ENCODE measurements at places on chromosomes 13 and 19.

DNA sequence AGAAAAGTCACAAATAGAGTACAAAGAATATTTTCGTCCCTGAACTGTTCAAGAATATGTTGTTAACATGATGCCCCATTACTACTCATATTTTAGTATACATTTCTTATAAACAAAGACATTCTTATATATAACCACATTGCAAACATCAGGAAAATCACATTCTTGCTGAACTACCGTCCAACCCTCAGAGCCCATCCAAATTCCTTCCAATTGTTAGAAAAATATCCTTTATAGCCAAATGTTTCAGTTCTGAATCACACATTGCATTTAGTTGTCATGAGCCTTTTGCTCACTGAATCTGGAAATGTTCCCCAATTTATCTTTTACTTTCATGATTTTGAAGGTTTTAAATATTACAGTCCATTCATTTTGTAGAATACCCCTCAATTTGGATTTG lies 467.8 kb upstream of the ARGLU1 start:
- DNase-seq, result no peak

DNA sequence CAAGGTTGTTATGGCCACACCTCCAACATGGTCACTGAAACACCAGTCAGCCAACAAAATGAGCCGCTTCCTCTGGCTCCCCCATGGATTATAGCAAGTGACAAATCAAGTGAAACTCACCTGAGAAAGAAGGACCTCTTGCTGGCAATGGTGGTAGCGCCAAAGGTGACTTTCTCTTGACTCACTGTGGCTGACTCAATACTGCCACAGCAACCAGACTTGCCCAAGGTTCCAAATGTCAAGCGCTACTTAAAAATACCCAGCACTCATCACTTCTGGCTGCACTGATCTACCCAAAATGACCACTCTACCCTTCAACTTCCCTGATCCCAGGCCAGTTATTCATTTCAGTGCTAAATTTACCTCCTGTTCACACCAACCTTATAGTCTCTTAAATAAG lies 495.5 kb downstream of the FOXO1 start:
- DNase-seq, result no peak

GRCh38 chr13:21232599-21232998 lies 56.1 kb downstream of the MRPL57 start:
- DNase-seq, result no peak

DNA sequence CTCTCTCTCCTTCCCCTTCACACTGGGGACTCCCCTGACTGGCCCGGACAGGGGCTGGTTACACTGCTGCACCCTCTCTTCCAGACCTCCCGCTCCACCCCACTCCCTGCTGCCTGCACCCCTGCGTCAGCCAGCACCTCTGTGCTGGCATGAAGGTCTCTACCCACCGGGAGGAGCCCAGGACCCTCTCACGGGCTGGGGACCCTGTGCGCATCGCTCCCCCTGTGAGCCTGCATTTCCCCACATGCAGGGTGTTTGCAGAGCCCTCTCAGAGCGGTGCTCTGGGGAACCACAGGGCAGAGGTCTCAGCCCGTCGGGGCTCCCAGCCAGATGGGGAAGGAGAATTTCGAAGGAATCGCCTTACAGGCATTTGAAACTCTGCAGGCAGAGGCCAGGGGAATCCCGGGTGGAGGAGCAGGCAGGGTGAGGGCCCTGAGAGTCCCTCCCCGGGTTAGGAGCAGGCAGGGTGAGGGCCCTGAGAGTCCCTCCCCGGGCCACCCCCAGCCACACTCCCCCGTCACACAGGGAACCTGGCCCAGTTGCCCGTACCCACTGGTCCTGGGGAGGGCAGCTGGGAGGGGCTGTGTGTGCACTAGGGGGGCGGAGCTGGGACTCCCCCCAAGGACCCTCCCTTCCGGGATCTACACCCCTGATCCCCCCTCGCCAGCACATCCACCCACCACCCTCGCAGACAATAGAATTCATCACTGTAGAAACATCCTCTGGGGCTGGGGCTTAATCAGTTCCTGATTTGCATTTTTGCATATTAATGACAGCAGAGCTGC lies 16.3 kb upstream of the TCF3 start:
- DNase-seq, result no peak

- no peak for DNase-seq
Measured at GRCh38 chr13:87878706-87879105, 207.5 kb downstream of the SLITRK5 start.

DNA sequence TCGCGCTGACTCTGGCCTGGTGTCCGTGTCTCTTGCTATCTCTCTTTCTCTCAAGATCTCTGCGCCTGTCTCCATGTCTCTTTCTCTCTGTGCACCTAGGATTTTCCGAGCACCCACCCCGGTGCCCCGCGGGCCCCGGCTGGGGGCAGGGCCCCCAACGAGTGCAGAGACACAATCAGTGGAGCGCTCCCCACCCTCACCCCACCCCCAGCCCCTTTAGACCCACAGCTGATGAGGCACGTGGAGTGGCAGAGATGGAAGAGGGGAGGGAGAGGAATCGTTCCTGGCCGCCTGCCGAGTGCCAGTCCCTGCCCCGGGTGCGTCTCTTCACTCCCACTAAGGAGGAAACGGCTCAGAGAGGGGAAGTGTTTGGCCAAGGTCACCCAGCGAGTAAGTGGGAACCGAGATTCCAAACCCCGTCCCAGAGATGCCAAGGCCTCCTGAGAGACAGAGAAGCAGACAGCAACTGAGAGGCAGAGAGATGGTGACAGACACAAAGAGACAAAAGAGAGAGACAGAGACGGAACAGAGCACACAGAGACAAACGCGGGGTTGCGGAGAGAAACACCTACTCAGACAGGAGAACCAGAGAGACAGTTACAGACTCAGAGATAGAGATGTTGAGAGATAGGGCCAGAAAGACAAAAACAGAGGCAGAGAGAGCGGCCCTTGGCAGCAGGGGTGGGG lies 626 bp upstream of the BCL3 start:
- DNase-seq, result no peak

- DNase-seq, result no peak
Measured at GRCh38 chr19:42474743-42475142, 32.0 kb upstream of the CXCL17 start.

GRCh38 chr13:104832231-104832630 lies 1703.2 kb downstream of the EFNB2 start:
- no peak for DNase-seq

DNA sequence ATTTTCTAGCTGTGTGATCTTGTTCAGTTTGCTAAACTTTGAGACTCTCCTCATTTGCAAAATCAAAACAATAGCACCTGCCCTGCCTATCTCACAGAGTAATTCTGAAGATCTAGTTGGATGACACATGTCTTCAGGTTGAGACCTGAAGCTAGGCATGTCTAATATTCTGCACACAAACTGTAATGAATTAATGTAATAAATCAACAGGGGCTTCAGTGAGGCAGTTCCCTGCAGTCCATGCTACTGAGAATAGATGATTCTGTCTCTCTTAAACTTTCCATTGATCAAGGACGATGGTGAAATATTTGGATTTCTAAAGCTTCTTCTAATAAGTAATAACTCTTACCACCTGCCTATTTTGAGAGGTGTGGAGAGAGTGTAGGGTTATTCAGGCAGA lies 268.1 kb upstream of the TMTC4 start:
- no peak for DNase-seq
